RPMI8226 (cell line): ENCODE measurements at places on chromosomes 12 and 14.

DNA sequence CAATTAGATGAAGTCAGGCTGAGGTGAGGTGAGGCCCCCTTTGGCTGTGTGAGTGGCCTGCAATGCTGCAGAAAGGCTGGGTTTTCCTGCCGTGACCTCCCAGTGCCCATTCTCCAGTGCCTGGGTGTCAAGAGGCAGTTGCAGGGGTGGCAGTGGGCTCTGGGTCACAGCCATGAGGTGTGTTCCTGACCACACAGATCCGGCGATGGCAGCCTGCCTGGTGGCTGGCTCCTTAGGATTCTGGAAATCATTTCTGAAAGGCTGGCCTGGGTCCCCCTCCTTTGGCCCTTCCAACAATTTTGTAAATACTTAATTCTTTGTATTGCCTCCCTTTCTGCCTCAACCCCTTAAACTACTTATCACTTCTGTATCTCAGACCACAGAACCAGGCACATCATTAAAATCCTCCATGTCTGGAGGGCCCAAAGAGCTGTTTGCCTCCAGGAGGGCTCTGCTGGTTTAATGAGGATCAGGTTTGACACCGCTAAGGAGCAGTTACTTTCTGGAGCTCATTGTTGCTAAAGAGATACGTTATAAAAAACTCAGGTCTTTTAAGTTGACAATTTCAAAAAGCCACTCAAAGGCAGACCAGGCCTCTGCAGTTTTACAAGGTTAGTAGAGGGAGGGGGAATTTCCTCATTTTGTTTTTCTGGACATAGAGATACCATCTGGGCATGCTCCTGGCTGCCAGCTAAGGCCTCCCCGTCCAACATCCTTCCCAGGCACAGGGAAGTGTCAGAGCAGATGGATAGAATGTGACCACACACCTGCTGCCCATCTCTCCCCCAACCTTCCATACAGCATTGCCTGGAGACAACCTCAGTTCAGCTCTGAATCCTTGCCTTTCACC lies 204.4 kb downstream of the FOXN3 start:
- DNase-seq: no peak

- DNase-seq: no peak
Measured at GRCh38 chr14:62314221-62314620, 552.0 kb downstream of the SNAPC1 start.

GRCh38 chr12:47650469-47650868 lies 55.4 kb downstream of the RPAP3 start:
- DNase-seq: peak; percentile 5

- peak; percentile 43 for DNase-seq
Measured at GRCh38 chr12:52390739-52391617, 5.5 kb upstream of the KRT84 start.

GRCh38 chr14:62308316-62308715 lies 546.1 kb downstream of the SNAPC1 start:
- DNase-seq: no peak

DNA sequence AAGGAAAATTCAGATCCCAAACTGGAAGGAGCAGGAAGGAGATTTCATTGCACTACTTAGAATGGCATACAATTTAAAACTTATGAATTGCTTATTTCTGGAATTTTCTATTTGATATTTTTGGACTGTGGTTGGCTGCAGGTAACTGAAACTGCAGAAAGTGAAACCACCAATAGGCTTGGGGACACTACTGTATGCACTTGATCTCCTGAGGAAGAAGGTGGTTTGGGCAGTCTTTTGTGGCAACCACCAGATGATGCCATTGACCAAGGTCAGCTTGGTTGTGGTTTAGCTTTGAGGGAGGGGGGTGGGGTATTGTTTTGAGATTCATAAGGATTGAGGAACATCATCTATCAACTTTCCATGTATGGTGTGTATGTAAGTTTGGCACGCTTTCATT lies 209.5 kb upstream of the STXBP6 start:
- DNase-seq: no peak

GRCh38 chr14:51035611-51036192 lies 59.2 kb downstream of the TRIM9 start:
- no peak for DNase-seq

- no peak for DNase-seq
Measured at GRCh38 chr12:107565551-107565950, 120.0 kb upstream of the PWP1 start.

DNA sequence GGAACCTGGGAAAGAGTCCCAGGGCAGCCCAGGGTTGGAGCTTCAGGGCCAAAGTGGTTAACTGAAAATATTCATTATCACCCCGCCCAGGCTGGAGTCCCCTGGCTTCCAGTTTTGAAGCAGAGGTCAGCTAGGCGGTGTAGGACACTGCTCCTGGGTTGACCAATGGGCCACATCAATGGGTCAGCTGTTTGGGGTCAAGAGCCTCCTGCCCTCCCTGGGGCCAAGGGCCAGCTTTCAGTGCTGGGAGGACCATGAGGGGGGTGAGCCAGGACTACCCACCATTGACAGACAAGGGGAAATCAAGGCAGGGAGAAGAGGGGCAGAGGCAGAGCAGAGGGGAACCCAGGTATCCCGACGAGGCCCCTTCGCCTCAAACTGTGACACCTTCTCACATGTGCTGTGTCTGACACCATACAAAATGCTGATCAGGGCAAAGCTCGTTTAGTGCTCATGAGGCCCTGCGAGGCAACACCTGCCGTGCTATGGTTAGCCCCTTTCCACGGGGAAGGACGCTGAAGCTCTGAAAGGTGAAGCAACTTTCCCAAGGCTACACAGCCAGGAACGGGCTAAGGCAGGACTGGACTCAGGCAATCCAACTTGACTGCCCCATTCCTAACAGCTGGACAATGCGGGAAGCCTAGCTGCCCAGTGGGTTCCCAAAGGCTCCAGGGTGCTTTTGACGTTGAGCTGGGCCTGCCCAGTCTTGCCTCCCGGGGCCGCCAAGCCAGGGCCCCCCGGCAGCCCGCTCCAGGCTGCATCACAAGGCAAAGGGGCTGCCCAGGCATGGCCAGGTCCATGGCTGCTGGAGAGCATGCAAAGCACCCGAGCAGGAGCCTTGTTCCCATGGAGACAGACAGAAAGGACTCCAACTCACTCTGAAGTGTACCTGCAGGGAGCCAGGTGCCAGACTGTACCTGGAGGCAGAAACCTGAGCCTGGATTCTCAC lies 2.0 kb downstream of the SYNE3 start:
- DNase-seq: peak; percentile 75

GRCh38 chr12:43306066-43306465 lies 245.9 kb downstream of the ADAMTS20 start:
- DNase-seq: no peak

- no peak for DNase-seq
Measured at GRCh38 chr12:8584004-8584403, 28.7 kb downstream of the AICDA start.

DNA sequence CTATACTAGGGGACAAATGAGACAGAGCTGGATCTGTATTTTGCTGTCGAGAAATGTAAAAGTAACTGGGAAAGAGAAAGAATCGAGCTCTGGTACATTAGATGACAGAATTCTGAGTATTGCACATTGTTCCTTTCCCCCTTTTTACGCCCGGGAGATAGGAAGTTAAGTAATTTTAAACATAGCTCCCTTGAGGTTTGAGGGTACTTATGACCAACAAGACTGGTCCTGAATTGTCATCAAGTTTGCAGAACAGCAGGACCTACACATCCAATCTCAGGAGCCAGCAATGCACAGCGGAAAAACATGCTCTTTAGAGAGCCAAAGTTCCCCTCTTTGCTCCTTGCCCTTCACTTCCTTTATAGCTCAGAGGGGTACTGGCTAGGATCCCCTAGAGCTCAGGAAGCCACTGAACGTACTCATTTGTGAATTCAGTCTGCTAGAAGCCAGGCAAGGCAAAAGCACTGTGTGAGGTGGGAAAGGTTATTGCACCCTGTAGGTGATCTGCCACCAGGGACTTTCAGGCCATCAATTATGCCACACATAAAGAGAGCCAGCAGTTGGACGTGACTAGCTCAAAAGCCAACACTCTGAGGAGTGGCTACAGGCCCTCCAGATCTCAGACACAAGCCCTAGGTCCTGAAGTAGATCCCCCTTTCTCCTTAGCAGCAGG lies 333.8 kb downstream of the KCNH5 start:
- DNase-seq: no peak

DNA sequence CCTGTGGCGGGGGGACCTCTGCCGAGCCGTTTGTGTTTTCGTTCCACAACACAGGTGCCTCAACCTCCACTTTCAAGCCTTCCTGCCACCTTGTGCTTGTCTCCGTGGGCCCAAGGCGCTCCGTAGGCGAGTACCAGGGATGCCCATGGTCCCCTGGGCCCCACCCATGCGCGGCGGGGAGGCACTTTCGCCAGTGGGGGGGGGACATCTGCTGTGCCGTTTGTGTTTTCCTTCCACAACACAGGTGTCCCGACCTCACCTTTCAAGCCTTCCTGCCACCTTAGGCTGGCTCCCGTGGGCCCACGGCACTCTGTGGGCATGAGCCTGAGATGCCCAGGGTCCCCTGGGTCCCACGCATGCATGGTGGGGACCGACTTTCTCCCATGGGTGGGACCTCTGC lies 335.9 kb downstream of the ALG10 start:
- no peak for DNase-seq

GRCh38 chr14:67517083-67517482 lies 16.0 kb upstream of the PLEKHH1 start:
- DNase-seq: no peak

DNA sequence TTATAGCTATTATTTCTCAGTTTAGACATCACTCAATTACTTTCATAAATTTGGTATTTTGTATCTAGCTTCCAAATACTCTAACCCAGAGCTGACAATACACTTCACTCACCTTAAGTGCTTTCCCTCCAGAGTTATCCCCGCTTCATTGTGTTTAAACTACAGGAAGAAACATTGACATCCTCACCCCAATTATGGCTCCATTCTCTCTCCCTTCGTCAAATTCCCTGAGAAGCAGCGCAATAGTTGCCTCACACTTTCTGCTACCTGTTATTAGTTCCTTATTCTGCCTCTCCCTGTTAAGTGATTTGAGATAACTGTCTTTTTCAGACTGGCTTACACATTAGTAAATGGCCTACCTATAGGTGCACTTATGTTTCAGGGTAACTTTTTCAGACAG lies 69.4 kb upstream of the AMIGO2 start:
- no peak for DNase-seq
